ENCODE measurements at places on chromosomes 12 and 14.

DNA sequence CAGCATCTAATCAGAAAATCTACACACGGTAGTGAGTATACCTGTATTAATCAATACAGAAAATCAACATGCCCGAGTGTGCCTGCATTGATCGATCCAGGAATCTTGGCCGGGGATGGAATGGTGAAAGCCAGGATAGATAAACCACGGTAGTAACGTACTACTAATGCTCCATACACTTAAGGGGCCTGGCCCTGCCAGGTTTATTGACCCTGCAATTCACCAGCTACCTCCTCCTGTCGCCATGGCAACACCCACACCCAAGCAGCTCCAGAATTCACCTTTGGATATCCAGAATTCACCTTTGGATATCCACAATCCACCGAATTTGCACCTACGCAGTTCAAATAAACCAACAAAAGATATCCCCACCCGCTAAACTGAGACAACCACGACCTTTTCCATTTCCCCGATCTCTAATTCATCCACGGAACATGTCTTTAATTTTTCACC lies 14.8 kb upstream of the CALM1 start:
- DNase-seq, result no peak

DNA sequence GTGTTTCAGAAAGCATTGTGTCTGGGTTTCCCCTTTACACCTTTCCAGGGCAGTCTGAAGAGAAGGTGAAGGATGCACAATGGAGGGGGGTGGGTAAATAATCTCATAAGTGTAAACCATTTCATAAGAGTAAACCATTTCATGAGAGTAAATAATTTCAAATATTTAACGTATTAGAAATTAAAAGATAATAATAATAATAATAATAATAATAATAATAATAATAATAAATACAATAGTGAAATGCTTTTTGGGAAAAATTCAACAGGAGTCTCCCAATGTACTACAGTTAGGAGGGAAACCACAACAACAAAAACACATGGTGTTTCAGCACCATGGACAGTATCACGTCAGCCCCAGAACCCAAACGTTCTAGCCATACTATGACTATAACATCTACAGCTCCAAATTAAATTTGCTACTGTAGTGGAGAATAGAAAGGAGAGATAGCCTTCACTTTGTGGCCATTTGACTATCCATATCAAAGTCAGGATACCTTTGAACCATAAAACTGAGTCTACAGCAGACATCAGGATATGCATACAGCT lies 691.8 kb downstream of the BCL11B start:
- no peak for DNase-seq

- DNase-seq, result no peak
Measured at GRCh38 chr12:74539261-74539660, 1.6 kb downstream of the ATXN7L3B start.

DNA sequence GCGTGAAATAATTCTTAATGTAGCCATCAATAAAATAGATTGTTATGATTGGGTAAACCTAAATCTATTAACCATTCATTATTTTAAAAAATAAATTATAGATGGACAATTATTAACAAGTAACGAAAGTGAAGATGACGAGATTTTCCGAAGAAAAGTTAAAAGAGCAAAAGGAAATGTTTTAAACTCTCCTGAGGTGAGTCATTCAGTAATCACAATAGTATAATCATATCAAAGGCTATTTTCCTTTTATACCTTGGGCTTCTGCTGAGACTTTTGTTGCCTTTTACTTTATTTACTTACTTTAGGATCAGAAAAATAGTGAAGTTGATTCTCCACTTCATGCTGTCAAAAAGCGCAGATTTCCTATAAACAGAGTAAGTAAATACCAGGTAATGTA lies 45.6 kb downstream of the FANCM start:
- no peak for DNase-seq

GRCh38 chr14:39303115-39303514 lies 69.4 kb downstream of the MIA2 start:
- DNase-seq, result no peak

DNA sequence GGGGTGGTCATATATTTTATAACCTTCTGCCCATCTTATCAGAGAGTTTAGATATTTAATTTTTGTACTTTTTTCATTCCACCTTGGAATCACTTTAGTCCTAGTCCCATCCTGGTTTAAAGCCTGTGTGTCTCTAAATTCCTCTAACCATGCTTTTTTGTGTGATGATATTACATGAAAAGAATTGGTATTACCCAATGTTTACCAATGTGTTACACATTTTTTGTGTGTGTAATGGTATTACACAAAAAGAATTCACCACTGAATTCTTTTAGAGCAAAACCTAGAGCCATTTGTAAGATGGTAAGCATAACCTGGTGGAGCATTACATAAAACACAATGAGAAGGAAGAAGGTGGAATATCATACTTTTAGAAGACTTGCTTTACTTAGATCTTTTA lies 77.5 kb downstream of the FAR2 start:
- DNase-seq, result no peak

DNA sequence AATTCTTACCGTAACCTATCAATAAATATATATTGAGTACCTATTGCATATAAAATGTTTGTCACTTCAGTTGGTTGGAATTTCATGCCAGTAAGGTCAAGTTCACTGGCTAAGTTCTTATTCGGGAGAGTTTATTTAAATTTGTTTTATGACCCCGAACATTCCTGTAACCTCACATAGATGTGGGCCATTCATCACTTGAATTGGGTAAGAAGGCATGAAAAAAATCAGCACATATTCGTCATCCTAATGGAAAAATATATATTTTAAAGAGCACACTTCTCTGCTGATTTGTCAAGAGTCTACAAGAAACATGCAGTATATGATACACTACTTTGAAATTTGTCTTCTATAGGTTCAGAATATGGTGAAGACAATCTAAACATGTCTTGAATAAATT lies 263.4 kb downstream of the CCDC91 start:
- no peak for DNase-seq

DNA sequence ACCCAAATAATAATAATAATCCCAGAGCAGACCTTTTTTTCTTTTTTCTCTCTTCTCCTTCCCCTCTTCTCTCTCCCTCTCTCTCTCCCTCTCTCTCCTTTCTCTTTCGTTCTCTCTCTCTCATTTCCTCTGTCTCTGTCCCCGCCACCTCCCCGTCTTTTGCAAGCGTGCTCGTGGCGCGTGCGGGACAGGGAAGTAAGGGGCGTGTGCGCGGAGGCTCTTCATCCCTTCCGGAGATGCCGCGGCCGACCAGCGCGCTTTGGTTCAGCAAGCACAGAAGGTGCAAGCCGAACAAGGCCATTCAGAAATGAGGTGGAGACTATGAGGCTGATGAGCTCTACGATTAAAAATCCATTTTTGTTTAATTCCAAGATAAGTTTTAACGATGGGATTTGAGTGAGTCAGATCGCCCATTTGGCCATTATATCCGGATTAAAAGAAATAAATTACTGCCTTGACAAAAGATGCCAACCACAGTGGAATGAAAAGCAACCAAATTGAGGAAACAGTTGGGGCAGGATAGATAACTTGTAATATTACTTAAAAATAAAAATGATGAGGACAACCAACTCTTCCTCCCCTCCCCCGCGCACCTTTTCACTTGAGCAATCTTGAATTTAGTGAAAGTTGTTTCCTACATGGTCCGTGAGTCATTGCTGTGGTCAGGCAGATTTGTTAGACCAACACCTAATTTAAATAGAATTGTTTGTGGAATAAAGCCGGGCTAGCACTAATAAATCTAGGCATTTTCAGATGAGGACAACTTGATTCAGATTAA lies 1.2 kb upstream of the AMIGO2 start:
- DNase-seq, result peak; percentile 36

DNA sequence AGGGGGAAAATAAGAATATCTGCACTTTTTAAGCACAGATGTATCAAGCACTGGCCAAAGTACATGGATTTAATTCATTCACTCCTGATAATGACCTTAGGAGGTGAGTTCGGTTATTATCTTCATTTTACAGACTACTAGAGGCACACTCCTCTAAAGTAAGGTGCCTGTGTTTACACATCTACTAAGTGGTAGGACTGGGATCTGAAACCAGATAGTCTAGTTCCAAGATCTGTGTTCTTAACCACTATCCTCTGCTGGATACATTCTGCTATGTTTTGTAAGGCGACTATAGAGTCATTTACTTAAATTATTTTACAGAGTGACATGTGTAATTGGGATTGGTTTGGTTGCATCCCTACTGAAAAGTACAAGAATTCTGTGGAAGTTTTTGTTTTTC lies 175.3 kb downstream of the ESR2 start:
- no peak for DNase-seq

DNA sequence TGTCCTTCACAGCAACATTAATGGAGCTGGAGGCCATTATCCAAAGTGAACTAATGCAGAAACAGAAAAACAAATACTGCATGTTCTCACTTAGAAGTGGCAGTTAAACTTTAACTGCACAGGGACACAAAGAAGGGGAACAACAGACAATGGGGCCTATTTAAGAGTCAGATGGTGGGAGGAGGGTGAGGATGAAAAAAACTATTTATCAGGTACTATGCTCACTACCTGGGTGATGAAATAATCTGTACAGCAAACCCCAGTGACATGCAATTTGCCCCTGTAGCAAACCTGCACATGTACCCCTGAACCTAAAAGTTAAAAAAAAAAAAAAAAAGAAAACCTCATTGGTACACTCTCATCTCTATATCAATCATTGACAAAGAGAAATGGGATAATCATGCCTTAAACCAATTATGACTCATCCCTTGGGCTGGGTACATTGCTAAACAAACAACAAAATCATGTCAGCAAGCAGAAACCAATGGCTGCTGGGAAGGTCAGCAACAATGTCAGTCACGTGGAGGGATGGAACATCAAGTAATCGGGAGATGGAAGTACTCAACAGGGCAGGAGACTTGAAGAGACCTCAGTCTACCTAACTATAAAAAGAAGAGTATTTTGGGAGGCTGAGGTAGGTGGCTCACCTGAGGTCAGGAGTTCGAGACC lies 479.2 kb downstream of the RMST start:
- DNase-seq, result no peak

GRCh38 chr14:95504135-95505029 lies 12.1 kb downstream of the SYNE3 start:
- no peak for DNase-seq

DNA sequence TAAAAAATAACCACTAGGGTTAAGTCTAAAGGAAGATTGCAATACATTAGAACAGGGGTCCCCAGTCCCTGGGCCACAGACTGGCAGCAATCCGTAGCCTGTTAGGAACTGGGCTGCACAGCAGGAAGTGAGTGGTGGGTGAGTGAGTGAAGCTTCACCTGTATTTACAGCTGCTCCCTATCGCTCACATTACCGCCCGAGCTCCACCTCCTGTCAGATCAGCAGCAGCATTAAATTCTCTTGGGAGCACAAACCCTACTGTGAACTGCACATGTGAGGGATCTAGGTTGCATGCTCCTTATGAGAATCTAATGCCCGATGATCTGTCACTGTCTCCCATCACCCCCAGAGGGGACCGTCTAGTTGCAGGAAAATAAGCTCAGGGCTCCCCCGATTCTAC lies 15.5 kb downstream of the ADGRD1 start:
- DNase-seq, result no peak

- no peak for DNase-seq
Measured at GRCh38 chr12:442235-442884, 17.4 kb upstream of the B4GALNT3 start.

DNA sequence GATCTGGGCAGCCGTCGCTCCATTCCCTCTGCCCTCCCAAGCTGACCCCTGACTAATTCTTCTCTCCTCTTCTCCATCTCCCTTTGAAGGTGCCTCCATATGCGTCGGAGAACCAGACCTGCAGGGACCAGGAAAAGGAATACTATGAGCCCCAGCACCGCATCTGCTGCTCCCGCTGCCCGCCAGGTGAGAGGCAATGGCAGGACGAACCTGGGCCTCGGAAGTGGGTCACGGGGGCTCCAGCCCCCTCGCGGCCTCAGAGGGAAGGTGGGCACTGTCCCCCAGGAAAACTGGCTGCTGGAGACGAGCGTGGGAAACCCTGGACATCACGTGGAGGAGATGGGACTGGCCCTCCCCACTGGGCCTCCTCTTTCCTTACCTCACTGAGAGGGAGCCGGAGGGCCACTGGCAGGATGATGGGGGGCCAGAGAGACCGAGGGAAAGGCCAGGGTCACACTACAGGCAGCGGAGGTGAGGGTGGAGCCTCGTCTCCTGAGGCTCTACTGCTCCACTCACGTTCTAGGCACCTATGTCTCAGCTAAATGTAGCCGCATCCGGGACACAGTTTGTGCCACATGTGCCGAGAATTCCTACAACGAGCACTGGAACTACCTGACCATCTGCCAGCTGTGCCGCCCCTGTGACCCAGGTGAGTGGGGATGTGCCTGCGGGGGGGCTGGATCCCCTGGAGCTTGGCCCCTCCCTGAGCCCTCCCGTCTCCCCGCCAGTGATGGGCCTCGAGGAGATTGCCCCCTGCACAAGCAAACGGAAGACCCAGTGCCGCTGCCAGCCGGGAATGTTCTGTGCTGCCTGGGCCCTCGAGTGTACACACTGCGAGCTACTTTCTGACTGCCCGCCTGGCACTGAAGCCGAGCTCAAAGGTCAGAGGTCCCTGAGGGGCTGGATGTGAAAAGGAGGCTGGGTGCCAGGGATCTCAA lies 806 bp downstream of the LTBR start:
- DNase-seq, result no peak

Measured in activated B cell treated with CpG ODN at 0.5 μM for 24 hours (primary cell).